Muscle of leg (tissue), 16 donors: ENCODE measurements at places on chromosomes 2 and 18.

DNA sequence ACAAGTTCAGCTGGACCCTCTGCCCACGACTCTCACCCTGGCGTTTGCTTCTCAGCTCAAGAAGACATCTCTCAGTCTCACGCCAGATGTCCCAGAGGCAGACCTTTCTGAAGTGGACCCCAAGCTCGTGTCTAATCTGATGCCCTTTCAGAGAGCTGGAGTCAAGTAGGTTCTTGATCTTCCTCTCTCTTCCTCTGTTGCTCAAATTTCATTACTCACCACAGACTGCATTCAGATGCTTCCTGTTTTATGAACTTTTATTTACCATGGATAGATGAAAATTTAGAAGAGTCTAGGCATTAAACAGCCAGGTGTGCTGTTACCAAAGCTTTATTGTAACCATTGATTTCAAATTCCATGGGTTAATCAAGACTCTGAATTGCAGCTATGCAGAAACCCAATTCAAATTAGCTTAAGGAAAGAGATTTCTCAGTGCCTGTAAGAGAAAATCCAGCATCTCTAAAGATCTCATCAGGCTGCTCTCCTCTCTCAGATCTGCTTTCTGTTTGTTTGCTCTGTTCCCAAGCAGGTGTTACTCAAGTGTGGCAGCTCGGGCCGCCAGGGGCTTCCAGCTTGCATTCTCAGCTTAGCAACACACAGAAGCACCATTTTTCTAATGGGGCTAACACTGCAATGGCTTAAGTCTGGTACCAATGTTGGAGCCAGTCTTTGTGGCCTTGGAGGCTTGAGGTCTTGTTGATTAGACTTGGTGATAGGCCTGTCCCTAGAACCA, 16.5 kb downstream of the SMARCAL1 start:
- DNase-seq, result no peak

DNA sequence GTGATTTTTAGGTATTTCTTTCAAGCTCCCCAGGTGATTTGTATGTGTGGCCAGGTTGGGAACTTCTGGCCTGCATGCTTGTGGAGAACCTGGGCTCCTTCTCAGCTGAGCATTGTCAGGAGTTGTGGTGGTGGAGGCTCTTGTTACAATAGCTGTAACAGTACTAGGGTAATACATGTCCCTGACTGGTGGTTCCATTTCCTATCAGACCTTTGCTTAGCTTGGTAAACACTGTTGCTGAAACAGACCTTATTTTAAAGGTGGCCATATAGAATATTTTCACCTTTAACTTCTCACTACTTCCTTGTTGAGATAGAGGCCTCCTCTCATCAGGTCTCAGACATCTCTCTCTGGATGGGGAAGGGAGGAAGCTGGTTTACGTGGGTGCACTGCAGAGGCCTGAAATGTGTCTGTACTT, 79.2 kb downstream of the SETBP1 start:
- no peak for DNase-seq

DNA sequence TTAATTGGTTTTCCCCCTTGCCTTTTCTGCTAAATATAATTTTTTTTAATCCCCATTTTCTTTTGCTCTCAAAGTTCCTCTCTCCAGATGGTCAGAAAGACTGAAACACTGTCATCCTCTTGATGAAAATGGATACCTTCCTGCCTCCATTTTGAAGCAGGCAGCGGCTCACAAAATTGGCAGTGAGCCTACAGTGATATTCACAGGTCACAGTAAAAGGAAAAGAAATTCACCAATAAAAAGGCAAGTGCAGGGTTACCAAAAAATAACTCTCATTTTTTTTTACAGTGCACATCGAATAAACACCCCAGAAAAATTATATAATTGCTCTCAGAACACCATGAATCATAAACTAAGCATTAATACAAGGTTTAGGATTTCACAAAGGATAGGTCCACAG, 307.5 kb downstream of the TCF4 start:
- DNase-seq, result peak; percentile 76

DNA sequence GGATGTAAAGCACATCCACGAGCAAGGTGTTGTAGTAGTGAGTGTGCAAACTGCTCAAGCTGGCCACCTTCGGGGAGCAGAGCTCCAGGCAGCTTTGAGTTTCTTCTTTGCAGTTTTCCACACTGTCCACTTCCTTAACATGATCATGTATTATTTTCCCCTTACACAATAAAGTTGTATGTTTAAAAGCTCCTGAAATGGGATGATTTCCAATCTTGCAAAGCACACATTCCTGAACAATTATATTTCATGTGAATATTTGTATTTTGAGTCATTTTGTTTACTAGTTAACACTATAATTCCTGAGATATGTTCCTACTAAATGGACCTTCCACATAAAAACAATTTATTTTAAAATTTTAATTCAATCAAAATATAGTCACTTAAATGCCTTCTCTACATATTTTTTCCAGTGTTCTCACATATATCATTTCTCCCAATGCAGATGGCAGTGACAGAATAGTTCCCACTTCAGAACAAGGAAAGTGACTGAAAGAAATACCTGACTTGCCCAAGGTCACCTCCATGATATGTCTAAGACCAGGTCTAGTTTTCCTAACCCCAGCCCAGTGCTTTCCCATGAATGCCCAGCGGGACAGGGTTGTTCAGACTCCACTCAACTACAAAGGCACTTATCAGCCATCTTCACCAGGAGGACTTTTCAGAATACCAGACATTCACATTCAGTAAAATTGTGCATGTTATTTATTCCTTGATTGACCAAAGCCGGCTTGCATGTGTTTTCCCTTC, 5.5 kb downstream of the CYB5A start:
- no peak for DNase-seq
